Hematopoietic multipotent progenitor cell treated with erythropoietin and hydrocortisone succinate and interleukin-3 and kit ligand, for 6 days (in vitro differentiated cells): ENCODE measurements at places on chromosomes 7 and 10.

- DNase-seq: no peak
These were observed 16.7 kb downstream of the UBTD1 start for GRCh38 chr10:97515271-97515978.

GRCh38 chr10:90859321-90859751 lies 1.5 kb upstream of the HTR7 start:
- DNase-seq: peak; percentile 13

GRCh38 chr7:46007990-46008643 lies 87.0 kb upstream of the IGFBP3 start:
- no peak for DNase-seq

- DNase-seq: peak; percentile 74
These were observed 433.6 kb upstream of the GALNT17 start for GRCh38 chr7:70698219-70698832.

DNA sequence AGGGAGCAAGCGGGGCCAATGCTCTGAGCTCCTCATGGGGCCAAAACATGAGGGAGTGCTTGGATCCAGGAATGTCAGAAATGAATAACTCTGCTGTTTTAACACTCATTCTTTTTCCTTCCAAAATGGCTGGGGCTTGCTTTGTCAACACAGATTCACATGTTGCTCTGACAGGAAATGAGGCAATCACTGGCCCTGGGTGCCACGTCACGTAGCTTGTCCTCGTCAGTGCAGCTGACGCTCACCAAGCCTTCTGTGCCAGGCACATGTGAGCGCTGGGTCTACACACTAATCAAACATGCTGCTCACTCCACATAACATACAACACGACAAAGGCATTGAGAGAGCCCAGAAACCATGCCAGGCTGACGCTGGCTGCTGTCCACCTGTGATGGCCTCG lies 198.9 kb downstream of the WDR37 start:
- DNase-seq: peak; percentile 50
